Upper lobe of left lung (tissue), 6 donors: ENCODE measurements at places on chromosomes 13 and 19. TPM values are rescaled to one million over a fixed set of nuclear protein-coding genes. Genes with fewer than 3 reads are reported as not detected.

DNA sequence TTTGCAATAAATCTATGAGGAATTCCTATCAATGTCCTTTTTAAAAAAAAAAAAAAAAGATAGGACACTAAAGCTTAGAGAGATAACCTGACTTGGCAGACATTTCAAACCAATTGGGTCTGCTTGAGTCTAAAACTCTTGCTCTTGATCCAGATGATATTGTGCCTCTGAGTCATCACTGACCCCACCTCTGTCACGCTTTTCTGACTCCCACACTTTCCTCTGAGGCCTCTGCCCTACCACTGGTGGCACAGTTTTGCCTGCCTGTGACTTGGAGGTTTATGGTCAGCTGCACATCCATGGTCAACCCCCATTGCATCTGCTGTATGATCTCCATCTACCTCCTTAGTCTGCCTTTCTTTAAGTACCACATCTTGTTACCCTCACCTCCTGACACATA is 328.7 kb downstream of the SPRY2 start:
- peak; percentile 20 for DNase-seq

Gene IRGC
- total RNA-seq = not detected

Gene ZNF274
- 34.6 TPM for total RNA-seq

- no peak for DNase-seq
Observed at GRCh38 chr13:32728327-32728726, 142.1 kb downstream of the PDS5B start.

Gene HCN2
- 0.47 TPM for total RNA-seq

GRCh38 chr13:100290165-100290801 is 201.4 kb downstream of the PCCA start:
- DNase-seq = no peak

DNA sequence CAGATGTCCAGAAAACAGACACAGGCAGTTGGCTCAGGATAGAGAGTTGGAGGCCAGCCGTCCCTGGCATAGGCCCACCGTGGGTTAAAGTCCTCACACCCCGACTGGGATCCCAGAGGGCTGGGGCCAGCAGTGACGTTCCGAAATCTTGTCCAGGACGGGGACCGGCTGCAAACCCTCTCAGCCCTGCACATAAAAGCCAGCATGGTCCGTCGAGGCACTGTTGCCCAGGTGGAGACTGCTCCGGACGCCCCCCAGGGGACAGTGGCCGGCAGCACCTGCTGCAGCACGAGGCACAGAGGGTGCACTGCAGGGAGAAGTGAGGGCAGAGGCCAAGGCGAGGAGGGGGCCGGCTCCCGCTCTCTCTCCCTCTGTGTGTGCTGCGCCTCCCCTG is 4.3 kb upstream of the IFNL2 start:
- peak; percentile 64 for DNase-seq

Gene MIR17HG
- 3.4 TPM for total RNA-seq

GRCh38 chr19:18110609-18111232 is 13.1 kb downstream of the MAST3 start:
- peak; percentile 84 for DNase-seq

GRCh38 chr13:111353508-111353907 is 33.1 kb downstream of the TEX29 start:
- no peak for DNase-seq

DNA sequence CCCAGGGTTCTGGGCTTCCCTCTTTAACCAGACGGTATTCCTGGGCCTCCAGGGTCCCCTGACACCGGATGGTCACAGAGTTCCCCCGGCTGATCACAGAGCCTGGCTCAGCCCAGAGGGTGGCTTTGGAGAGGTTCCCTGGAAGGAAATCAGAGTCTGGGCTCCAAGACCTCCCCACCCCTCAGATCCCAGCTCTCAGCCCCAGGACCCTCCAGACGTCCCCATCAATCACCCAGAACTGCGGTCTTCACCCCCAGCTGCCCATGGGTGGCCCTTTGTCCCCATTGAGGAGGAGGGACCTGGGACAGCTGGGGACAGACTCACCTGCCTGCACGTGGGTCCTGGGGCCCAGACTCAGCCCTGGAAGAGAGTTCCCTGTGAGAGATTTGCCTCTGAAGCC is 955 bp downstream of the LILRA5 start:
- DNase-seq = no peak
